Right ventricle myocardium superior (tissue), 1 donor: ENCODE measurements at places on chromosomes 1 and 21. TPM values are rescaled to one million over a fixed set of nuclear protein-coding genes. Genes with fewer than 3 reads are reported as not detected.

The HRNR gene
- total RNA-seq = not detected

The ACTN2 gene
- total RNA-seq = 1,943 TPM

The GJA9 gene
- total RNA-seq = not detected

The DAB1 gene
- 3.8 TPM for total RNA-seq

The LRRC47 gene
- 54.7 TPM for total RNA-seq

- no peak for DNase-seq
These were observed 32.1 kb downstream of the EYA3 start for GRCh38 chr1:28056129-28056925.

DNA sequence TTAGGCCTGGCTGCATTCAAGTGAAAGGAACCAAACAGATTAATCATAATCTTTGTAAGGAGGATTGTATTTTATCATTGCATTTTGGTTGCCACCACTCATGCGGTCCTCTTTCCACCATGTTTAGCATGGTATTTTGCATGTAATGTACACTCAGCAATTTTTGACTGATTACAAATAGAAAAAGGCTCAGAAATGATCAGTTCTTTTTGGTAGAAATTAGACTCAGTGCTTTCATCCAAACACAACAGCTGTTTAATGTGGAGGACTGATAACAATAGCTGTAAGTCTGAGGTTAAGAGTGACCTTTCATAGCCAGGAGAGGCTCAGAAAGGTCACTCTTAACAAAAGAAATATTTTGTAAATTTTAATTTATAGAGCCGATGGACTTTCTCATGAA, 25.3 kb upstream of the DPH5 start:
- no peak for DNase-seq

- DNase-seq = no peak
These were observed 38.8 kb downstream of the CD160 start for GRCh38 chr1:145758116-145758515.

DNA sequence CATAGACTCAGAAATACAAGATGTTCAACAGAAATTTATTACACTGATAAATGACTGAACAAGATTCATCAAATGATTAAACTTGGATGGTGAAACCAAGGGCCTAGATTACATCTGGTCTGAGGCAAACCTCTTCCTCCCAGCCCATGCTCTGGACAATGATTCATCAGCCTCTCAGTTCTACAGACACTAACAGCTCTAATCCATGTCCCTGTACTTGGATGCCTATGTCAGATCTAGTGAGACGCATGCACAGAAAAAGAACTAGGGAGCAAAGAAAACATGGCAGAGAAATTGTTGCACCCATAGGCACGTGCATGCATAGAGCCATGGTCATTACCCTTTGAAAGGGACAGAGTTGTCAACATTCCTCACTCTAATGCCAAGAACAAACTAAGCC, 250.1 kb downstream of the KCNH1 start:
- DNase-seq = no peak

DNA sequence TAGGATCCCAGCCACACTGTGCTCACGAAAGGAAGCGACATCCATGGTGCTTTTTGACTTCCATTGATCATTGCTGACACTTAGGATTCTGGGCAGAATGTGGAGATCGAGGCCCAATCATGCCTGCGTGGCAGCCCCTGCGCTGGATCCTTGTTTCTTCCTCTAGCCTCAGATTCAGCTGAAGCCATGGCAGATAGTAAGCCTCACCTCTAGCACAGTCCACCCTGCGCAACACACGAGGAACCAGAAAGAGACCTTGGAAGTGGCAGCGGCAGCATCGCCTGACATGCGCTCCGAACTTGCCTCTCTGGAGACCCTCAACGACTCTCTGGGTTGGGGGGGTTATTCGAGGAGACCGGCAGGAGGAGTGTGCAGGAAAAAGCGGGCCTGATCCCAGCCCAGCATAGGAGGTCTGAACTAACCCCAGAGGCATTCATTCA, 10.6 kb downstream of the HLX start:
- no peak for DNase-seq

- no peak for DNase-seq
These were observed 28.0 kb downstream of the TMEM51 start for GRCh38 chr1:15181564-15181963.

DNA sequence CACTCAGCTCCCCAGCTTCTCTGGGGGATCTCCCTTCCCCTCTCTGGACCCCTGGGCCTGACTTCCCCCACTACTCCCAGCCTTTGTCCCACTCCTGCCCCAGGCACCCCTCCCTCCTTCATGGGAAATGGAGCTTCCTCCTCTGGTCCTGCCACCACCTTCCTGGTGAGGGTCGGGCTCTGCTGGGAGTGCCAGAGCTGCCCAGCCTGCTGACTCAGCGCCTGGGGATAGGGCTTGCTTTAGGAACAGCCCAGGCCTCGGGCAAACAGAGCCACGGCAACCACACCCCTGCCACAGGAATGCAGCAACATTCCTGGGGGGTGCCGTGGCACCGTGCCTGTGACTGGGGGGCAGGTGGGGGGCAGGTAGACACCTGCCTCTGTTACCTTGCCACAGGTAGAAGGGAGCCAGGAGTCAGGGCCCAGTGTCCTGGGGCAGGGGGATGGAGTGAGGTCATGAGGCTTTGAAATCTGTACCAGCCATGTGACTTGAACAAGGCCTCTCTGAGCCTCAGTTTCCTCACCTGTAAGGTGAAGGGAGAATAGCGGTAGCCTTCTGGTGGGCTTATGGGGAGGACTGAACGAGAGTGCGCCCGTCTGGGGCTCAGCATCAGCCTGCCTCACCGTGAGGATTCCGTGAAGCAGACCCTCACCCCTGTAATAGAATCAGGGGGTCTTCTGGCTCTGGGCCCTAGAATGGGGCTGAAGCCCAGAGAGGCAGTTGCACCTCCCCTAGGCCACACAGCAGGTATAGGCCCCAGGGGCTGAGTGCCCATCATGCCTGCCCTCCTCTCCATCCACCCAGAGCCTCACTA, 17.8 kb upstream of the EPHA2 start:
- DNase-seq = no peak

- no peak for DNase-seq
These were observed 8.7 kb downstream of the RRP1 start for GRCh38 chr21:43797925-43798715.
